ENCODE measurements at places on chromosomes 6 and 20.

- no peak for DNase-seq
Observed at GRCh38 chr6:151263967-151264366, 24.2 kb downstream of the AKAP12 start.

GRCh38 chr6:124955108-124955856, 7.0 kb upstream of the RNF217 start:
- DNase-seq, result no peak

- no peak for DNase-seq
Observed at GRCh38 chr6:11202513-11203305, 29.8 kb downstream of the NEDD9 start.

- no peak for DNase-seq
Observed at GRCh38 chr6:34523441-34524206, 32.5 kb downstream of the SPDEF start.

DNA sequence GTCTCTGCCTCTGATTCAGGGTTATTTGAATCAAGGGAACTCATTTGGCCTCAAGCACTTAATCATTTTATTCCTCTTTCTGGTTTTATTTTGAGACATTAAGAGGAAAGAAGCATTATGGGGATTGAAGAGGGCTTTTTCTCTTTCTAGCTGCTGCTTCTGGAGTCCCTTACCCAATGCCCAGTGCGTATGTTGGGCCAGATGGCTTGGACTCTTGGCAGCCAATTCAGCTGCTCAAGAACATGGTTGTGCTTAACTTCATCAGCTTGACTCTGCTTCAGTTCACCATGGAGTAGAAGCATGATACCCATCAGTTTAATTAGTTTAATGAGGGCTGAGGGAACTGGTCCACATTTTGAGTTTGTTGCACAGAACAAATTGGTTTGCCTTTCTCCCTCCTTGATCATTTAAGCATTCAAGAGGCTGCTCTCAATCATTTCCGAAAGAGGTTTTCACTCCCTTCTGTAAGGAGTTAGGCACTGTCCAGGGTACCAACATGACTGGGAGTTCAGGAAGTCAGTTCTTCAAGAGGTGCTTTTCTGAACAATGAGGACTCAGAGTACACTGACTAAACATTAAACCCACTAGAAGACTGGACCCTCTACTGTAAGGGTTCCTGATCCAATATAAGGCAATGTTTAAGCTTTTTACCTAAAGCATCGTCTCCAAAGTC, 14.6 kb downstream of the PDYN start:
- DNase-seq, result no peak

DNA sequence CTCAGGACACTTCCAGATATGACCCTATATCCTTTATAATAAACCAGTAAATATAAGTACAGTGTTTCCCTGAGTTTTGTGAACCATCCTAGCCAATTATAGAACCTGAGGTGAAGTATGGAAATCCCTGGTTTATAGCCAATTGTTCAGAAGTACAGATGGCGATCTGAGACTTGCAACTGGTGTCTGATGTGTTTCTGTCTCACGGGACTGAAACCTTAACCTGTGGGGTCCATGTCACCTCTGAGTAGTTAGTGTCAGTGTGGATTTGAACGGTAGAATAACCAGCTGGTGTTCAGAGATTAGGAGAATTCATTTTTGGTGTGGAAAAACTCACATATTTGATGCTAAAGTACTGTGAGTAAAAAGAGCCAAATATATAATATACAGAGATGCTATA, 606.6 kb downstream of the MAFB start:
- no peak for DNase-seq

DNA sequence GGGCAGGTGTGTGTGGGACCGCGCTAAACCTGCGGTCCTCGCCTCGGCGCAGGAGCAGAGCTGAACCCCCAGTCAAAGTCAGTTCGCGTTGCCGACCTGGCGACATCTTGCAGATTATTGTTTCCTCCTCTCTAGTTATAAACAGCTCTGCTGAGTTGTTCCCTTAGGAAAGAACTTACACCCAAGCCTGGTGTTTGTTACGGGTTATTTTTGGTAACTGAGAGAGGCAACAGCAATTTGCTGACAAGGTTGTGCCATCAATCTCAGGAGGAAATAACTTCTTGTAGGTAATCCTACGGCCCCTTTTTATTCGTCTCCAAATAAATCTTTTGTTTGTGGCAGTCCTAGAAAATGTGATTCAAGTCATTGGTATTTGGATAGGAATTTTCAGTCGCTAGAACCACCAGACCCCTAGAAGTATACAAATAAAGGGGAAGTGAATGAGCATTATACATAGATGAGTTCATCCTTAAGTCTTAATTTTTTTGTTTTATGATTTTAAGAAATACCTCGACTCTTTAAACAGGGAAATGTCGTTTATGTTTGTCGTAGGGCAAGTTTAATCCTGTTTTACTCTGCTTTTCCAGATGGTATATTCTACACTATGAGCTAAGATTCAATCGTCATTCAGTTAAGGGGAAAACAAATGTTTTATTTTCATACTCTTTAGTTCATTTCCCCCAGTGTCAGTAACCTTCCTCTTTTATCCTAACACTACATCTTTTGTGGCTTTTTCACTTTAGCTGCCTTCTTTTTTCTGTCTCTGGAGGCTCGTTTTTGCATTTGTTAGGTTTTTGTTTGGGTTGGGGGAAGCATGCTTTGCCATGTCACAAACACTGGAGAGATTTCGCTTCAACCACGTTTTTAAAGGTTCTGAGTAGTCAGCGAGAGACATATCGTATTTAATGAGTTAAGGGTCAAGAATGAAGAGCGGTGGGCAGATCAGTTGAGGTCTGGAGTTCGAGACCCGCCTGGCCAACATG, 1.2 kb downstream of the PM20D2 start:
- no peak for DNase-seq

All from activated naive CD4-positive, alpha-beta T cell (primary cell).